Natural killer cell (primary cell): ENCODE measurements at places on chromosomes 13 and 19. TPM values are rescaled to one million over a fixed set of nuclear protein-coding genes. Genes with fewer than 3 reads are reported as not detected.

KLK13 gene
- total RNA-seq, result not detected

KLK12 gene
- total RNA-seq, result not detected

CATSPERD gene
- not detected for total RNA-seq

YJEFN3 gene
- total RNA-seq, result 4.3 TPM

ZNF497 gene
- total RNA-seq, result 0.60 TPM

LYL1 gene
- 2.0 TPM for total RNA-seq

ALKBH7 gene
- 30.4 TPM for total RNA-seq

C19orf38 gene
- 9.9 TPM for total RNA-seq

MBD3L2 gene
- not detected for total RNA-seq

ZNF534 gene
- not detected for total RNA-seq

CABP5 gene
- not detected for total RNA-seq

GRCh38 chr13:37621811-37622361, 23.3 kb upstream of the POSTN start:
- no peak for DNase-seq

GRCh38 chr13:41325752-41326151, 14.7 kb downstream of the NAA16 start:
- DNase-seq, result no peak

DNA sequence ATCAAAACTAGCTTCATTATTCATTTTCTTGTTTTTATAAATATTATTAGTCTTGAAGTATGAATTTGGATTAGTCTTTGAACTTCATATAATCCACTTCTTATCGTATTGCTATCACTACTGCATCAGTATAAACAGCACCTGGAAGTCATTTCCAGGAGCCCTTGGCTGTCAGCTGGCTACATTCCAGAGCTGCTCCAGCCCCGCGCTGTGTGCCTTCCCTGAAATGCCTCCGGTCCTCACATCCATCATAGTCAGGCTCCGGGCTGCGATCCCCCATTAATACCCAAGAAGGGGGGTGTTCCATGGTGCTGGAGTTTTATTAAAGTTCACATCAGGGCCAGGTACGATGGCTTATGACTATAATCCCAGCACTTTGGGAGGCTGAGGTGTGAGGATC, 124.3 kb upstream of the GJB6 start:
- DNase-seq, result no peak

GRCh38 chr13:110055089-110055488, 251.9 kb downstream of the COL4A1 start:
- no peak for DNase-seq

DNA sequence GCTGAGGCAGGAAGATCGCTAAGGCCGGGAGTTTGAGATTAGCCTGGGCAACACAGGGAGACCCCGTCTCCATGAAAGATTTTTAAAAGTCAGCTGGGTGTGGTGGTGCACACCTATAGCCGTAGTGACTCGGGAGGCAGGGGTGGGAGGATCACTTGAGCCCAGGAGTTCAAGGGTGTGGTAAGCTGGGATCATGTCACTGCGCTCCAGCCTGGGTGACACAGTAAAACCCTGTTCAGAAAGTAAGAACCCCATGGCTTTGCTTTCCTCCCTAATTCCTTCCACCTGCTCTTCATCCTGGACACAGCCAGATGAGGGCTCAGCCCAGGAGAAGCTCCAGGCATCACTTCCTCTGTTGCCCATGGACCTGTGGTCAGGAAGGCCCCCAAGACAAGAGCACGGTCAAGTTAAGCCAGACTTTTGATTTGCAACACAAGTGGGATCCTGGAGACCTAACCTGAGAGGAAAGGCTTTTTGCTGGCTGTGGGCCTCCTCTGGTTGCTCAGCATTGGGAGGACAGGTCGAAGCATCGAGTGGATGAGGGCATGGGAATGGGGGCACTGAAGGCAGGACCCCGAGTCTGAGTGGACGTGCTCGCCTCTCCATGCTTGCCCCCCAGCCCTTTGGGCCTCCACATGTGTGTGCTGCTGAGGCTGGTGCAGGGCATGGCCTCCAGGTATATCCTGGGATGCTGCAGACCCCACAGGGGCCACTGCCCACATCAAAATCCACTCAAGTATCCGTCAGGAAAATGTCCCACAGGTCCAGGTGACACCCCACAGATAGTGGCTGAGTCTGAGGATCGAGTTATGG, 25.4 kb downstream of the TUBA3C start:
- no peak for DNase-seq

DNA sequence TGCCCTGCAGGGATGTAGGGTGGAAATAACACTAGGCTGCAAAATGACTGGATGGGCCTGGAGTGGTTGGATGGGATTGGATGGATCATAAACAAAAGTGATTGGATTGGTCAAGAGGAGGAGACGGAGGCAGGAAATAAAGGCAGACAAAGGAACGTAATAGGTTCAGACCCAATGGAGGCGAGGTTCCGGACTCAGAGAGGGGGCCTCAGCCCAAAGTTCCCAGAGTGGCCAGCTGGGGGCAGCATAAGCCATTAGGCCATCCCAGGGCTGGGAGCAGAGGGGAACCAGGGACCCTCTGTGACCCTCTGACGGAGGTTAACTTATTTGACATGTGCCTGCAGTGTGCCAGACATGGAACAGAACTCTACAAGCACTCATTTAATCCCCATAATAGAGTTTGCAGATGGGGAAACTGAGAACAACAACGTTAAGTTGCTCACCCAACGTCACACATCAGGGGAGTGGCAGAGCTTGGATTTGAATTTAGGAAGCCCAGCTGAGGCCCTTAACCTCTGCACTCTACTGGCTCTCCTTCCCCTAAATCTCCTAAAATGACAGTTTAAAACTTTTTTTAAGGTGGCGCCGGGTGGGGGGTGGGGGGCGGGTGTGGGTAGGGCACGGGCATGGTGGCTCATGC, 15.3 kb upstream of the MAP1S start:
- peak; percentile 82 for DNase-seq

- DNase-seq, result peak; percentile 16
These were observed 845.3 kb downstream of the DIAPH3 start for GRCh38 chr13:59318320-59318930.

- peak; percentile 84 for DNase-seq
These were observed at the start of gene GPR183 for GRCh38 chr13:99307247-99307646. Gene GPR183, minus strand, starts transcription at chr13:99307399. Its CDS starts 11,254 bp downstream, at chr13:99296145.

GRCh38 chr19:16204005-16204294, 6.2 kb downstream of the AP1M1 start:
- DNase-seq, result no peak

DNA sequence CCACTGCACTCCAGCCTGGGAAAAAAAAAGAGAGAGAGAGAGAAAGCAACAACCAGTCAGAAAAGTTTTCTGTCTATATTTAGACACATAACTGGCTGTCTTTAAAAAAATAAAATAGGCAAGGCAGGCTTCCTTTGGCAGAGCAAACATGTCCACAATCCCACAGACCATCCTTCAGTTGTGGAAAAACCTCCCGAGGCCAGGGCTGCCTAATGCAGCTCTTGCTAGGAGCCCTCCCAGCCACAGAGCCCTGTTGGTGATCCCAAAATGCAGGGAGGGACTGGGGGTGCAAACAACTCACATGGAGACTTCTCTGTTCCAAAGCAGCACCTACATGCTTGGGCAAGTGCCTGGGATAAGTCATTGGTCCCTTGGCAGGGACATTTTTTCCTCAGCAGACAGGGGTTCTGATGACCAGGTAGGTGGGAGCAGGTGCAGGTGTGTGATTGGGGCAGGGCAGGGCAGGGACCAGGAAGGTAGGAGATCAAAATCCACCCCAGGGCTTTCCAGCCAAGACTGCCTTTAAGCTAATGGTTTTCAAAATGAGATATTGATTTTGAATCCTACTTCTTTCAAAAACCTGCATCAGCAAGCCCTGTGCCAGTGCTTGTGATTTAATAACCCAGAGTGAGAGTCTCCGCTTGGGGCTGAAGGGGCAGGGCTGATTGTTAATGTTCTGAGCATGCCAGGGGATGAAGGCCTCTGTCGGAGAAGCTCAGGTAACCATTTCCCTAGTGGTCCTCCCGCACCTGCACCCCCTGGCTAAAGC, 178.5 kb downstream of the USP12 start:
- no peak for DNase-seq

- DNase-seq, result no peak
These were observed 1.8 kb downstream of the KATNAL1 start for GRCh38 chr13:30305456-30305970.

- no peak for DNase-seq
These were observed 5.8 kb downstream of the TM9SF2 start for GRCh38 chr13:99507054-99507453.

DNA sequence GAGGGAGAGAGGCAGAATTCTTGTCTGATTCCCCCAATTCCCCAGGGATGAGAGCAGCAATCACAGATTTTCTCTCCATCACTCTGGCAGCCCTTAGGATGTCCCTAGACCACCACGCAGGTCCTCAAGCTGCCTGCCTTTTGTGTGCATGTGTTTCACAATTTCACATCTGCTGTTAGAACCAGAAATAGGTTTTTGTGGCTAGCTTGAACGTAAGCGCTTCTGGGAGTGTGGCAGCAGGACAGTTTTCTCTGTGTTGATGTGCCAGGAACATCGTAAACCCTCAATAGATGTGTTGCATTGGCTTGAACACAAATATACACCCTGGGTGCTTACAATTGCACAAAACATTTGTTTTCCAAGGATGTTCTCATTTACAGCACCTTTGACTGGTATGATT, 78.8 kb upstream of the TMTC4 start:
- no peak for DNase-seq

GRCh38 chr19:32719611-32720059, at the start of gene TDRD12:
Gene TDRD12, plus strand, starts transcription at chr19:32719767. Its CDS starts 306 bp downstream, at chr19:32720073.
- DNase-seq, result no peak

DNA sequence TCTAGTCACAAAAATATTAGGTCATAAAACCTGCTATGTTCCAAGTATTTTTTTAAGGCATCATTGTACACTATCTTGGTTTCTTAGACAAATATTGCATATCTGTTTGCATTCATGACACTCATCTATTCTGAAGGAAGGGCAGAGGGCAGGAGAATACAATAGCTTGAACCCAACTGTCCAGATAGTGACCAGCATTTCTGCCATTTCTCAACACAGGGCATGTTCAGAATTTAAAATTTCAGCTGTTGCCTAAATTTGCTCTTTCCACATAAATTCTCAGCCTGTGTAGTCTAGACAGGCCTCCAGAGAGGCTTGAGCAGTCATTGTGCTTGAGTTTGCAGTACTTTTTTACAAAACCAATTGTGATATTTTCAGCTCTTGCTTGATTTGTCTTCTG, 119.5 kb downstream of the ZAR1L start:
- no peak for DNase-seq

DNA sequence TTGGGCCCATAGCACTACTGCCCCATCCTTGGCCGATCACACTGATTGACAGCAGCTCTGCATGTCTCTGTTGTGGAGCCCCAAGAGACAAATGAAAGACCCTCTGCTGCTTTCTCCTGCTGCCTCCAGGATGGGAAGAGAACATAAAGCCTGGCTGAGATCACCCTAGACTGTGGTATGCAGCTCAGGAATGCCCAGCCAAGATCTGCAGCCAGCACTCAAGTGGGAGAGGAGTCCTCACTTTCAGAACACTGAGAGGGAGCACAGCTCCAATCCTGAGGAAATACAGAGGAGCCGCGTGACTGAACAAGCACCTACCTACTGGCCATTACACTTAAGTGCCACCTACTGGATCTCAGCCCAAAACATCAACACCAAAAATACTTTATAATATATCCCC, 203.0 kb downstream of the POSTN start:
- DNase-seq, result no peak

GRCh38 chr19:6530386-6531162, at the start of gene TNFSF9:
Gene TNFSF9, plus strand, starts transcription at chr19:6531026. Its CDS starts 11 bp downstream, at chr19:6531037.
- DNase-seq, result peak; percentile 86
